ENCODE measurements at places on chromosomes 3 and 15.

DNA sequence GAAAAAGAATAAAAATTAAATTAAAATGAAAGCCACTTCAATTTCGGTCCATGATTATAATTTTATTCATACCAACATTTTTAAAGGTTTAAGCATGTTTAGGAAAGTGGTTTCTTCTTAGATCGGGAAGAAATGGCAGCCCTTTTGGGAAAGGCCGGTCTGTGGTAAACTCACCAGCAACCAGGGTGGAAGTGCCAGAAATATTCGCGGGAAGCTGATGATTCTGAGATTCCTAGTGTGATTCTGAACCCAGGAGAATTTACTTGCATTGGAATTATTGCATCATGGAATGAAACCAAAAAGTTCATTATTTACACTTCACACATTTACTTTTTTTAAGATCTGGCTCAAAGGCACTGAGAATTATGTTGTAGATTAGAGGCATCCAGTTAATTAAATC is 97.2 kb upstream of the CCNL1 start:
- no peak for DNase-seq

DNA sequence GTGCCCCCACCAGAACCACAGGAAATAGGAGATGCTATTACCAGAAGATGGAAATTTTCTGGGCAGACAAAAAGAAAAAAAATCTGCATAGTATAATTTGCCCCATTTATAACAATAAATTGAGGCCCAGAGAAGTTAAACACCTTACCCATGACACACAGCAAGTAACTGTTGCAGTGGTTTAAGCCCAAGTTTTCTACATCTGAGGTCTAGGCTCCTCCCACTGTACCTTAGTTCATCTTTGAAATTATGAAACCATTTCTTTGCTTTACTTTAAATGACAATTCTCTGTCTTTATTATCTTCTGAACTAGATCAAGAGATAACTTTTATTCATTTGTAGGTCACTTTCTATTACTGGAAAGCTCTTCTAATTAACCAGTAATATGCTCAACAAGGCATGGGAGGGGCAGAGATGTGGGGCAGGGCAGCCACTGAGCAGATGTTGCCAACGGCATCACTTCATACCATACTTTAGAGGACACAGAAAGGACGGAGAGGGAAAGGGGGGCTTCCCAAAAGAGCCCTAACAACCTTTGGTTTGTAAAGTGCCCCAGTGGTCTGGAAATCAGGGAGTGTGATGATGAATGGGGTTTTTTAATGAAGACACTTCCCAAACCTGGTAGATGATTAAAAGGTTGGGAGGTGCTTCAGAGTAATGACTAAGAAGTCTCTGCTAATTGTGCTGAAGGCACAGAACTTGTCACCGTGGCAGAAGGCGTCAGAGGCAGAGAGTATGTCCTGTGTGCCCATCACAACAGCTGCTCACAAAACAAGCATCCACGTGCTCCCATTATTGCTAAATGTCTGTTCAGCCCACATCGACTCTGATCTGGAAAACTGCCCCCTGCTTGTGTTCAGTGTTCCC is 342.5 kb downstream of the SHQ1 start:
- DNase-seq: no peak

DNA sequence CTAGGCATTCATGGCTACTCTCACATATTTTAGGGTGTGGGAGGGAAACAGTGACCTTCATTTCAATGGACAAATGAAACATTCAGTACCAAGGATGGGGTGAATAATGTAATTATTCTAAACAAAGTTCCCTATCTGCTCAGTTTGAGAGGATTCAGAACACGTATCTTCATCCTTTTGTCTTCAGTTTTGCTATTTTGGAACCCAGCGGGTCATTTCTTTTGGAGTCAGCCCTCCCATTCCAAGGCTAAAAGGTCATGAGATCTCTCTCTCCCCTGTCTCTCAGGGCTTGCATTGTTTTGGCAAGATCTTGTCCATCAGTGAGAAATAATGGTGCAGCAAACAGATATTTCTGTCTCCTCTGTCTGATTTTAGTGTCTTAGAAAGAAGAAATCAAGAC is 16.3 kb upstream of the GATM start:
- peak; percentile 35 for DNase-seq

GRCh38 chr3:20185331-20185678 is 701 bp downstream of the SGO1 start:
- DNase-seq: no peak

GRCh38 chr15:47603026-47603425 is 114.3 kb upstream of the SEMA6D start:
- DNase-seq: no peak

GRCh38 chr15:44529864-44530604 is 6.9 kb upstream of the EIF3J start:
- no peak for DNase-seq

GRCh38 chr3:147267434-147267833 is 138.9 kb downstream of the ZIC4 start:
- DNase-seq: no peak

DNA sequence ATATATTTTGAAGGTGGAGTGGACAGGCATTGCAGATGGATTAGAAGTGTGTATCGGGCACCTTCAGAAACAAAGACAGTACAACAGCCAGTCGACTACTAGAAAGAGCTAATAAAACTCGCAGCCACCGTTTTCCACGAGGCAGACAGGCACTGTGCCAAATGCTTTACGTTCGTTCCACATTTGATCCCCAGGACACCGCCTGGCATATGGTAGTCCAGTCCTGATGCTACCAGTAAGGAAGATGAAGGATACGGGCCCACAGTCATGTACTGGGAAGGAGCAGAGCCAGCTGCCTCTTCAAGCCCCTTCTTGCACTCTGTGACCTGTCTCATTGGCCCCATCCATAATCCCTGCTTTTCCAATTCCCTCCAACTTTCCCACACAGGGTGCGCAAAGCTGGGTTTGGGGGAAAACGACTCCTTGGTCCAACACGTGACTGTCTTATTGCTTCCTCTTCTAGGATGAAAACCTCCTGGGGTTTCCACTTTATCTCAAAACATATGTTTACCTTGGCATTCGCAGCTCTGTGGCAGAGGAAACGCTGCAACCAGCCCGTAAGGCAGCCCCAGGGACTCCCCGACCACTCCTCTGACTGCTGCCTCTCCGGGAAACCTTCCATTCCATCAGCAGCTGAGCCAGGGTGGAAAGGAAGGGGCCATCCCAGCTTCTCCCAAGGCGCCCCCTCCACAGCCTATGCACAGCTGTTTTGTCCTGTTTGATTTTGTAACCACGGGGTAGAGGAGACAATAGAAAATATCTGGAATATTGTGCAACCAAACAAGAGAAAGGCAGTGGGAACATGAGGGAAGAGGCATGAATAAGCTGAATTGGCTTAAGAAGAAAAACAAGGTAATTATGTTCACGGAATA is 107.4 kb downstream of the ADAMTS17 start:
- no peak for DNase-seq

- no peak for DNase-seq
Measured at GRCh38 chr3:182438398-182438797, 354.9 kb upstream of the ATP11B start.

DNA sequence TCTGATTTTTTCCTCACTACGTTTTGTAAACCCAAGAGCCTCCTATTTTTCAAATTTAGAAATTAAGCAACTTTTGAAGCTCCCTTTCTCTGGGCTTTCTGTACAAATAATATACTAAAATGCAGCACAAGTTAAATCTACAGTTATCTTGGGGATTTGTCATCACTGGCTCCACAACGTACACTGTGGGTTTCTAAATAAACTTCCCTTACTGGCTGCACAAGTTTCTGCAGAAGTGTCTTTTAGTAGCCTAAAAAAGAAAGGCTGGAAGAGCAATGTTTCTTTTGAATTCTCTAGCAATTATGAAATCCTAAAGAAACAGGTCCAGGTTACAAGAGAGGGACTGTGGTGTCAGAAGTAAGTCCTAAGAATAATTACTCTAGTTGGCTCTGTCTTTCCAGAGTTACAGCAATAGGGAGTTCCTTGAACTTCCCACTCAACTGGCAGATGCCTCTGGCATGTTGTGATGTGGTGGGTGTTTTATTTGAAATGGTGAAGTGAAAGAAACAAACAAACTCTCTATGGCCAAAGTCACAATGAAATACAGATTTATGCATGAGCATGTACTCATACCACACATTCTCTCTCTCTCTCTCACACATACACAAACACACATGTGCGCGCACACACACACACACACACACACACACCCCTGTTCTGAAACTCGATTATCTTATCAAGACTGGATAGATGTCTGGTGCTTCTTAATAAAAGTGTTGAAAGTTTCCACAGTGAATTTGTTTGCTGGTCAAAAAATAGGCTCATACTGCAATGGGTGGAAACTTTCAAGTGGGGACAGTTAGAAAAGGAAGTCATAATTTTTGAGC is 198.2 kb downstream of the SSR3 start:
- DNase-seq: no peak

- DNase-seq: no peak
Measured at GRCh38 chr3:126129398-126129891, 45.5 kb upstream of the SLC41A3 start.

DNA sequence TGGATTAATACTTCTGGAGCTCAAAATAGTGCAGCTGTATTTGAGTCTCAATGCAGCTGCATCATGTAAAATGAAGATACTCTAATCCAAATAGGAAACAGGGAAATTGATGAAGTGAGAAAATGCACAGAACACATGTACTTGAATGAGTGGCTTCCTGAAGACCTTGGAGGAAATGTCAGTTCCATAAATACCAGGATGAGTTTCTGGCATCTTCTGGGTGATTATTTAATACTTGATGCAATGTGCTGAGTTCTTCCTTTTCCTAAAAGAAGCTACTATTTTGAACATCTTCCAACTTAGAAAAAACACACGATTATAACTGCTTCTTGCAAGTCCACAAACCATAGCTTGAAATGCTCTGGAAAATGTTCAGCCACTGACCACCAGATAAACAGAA is 162.8 kb downstream of the SLC9A9 start:
- no peak for DNase-seq

- DNase-seq: no peak
Measured at GRCh38 chr3:140285380-140285779, 350.4 kb downstream of the CLSTN2 start.

GRCh38 chr3:71045917-71046282 is 537.6 kb downstream of the FOXP1 start:
- no peak for DNase-seq

- DNase-seq: no peak
Measured at GRCh38 chr3:14369675-14370669, 32.4 kb upstream of the SLC6A6 start.

GRCh38 chr15:99170476-99171065 is 65.7 kb downstream of the SYNM start:
- no peak for DNase-seq

GRCh38 chr3:45137656-45138181 is 8.5 kb downstream of the CDCP1 start:
- no peak for DNase-seq

- DNase-seq: no peak
Measured at GRCh38 chr3:165406425-165406824, 210.2 kb upstream of the SLITRK3 start.

DNA sequence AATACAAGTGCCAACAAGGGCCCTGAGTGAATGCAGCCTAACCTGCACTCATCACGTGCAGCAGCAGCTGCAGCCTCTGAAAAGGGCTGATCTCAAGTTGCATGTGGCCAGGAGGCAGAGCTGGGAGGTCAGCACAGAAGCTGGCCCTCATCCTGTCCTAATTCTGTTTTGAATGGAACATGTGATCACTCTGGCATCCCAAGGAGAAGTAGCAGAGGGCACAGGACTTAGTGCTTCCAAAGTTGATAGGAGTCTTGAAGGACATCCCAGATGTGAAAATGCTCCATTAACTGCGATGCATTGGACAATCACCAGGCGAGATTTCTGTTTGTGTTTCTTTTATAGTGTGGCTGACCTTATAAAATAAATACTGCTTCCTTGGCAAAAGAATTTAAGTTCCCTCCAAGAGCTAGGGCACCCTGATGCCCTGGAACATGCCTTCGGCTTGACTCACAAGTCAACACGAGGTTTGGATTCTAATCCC is 31.6 kb upstream of the STAG1 start:
- no peak for DNase-seq

Measured in midbrain (tissue), 1 donor.